Activated T-helper 1 cell treated with anti-CD3 and anti-CD28 coated beads, Interleukin-2, amount 50 U/mL, for 16 hours (primary cell): ENCODE measurements at places on chromosomes 2 and 18.
A peak's percentile ranks its signal among the peaks of the same experiment; 100 is the strongest.

DNA sequence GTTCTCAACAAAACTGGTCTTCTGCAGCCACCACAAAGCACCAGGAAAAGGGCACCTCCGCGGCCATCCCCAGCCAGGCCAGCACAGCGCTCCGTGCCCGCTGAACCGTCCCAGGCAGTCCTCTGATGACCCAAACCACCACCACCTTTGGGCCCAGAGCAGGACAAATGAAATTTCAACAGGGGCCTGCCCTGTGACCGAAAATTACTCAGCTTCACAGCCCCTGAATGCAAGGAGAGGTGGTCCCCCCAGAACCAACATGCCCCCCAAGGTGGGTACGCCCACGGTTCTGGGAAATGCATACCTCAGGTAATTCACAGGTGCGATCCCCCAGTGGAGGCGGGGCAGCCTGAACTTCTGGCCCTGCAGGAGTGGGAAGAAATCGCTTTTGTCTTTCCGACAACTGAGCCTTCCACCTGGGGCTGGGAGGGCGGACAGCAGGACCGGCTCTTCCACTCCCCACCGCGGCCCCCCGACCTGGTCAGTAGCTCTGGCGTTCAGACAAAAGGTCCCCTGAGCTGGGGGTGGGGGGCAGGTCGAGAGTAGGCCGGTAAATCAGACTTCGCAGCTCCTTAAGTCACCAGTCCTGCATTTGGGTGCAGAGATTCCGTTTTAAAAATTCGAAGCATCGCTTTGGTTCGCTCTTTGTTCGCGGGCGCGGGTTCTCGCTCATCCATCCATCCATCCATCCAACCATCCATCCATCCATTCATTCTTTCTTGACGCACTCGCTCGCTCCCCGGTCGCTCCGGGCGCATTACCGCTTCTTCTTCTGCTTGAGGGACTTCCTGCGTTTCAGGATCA, 1.4 kb downstream of the ARL4C start:
- DNase-seq = no peak

- DNase-seq = no peak
Measured at GRCh38 chr18:70442933-70443332, 154.1 kb downstream of the SOCS6 start.

GRCh38 chr18:9429662-9429993, 45.7 kb upstream of the RALBP1 start:
- DNase-seq = no peak

GRCh38 chr2:57862727-57863126, 183.9 kb upstream of the VRK2 start:
- no peak for DNase-seq

DNA sequence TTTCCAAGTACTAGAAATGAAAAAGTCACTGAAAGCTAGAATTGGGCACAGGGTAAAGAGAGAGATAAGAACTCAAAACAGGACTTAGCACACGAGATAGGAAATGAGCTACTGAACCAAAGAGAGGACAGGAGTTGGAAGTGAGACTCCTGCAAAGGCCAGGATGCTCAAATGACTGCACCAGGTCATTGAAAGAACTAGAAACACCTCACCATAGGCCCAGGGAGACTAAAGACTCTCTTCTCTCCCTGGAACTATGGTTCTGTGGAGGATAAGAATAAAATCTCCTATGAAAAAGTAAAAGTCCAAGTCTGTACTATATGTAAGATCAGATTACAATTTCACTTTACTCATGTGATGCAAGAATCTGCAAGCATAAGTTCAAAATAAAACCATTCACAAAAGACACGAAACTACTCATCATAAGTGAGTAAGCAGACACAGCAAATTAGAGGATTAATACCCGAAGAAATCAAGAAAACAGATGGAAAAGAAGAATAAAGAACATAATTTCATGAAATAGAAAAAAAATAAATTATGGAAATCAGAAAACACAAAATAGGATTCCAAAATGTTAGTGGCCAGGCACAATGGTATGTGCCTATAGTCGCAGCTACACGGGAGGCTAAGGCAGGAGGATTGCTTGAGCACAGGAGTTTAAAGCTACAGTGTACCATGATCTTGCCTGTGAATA, 6.5 kb downstream of the NBAS start:
- DNase-seq = no peak

DNA sequence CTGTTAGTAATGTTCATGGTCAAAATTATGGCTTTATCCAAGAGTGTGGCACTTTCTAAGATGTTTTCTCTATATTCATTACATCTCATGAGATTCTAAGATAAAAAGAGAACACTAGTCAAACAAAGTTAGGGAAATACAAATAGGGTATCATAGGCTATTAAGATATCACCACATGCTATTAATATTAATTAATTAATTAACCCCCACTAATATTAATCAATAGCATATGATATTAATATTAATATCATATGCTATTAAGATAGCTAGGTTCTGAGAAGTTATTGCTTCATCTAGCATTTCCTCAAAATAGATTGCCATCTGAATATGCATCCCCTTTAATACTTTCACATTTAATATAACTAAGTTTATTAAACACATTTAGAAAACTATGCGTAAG, 22.1 kb downstream of the DSG3 start:
- no peak for DNase-seq

- DNase-seq = no peak
Measured at GRCh38 chr2:3038636-3039035, 339.0 kb downstream of the EIPR1 start.

- no peak for DNase-seq
Measured at GRCh38 chr18:60563082-60563481, 190.5 kb upstream of the MC4R start.

DNA sequence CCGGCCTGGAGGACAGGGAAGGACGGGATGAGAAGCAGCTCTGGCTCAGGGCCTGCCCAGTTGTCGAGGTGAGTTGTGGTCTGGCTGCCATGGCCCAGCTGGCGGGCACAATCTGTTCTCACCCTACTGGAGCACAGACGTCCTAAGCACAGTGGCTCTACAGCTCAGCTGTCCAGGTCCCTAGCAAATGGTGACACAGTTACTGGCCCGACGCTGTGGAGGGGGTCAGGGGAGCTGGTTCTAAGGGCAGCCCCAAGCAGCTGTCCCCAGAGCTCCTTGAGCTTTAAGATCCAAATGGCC, 32.9 kb downstream of the KCNK3 start:
- no peak for DNase-seq

DNA sequence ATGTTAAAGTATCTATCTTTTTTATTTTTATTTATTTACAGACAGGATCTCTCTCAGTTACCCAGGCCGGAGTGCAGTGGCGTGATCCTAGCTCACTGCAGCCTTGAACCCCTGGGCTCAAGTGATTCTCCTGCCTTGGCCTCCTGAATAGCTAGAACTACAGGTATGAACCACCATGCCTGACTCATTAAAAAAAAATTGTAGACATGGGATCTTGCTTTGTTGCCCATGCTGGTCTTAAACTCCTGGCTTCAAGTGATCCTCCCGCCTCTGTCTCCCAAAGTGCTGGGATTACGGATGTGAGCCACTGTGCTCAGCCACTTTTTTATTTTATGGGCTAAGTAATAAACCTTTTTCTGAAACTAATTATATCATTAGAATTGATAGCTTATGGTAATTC, 7.1 kb downstream of the MFSD6 start:
- no peak for DNase-seq

DNA sequence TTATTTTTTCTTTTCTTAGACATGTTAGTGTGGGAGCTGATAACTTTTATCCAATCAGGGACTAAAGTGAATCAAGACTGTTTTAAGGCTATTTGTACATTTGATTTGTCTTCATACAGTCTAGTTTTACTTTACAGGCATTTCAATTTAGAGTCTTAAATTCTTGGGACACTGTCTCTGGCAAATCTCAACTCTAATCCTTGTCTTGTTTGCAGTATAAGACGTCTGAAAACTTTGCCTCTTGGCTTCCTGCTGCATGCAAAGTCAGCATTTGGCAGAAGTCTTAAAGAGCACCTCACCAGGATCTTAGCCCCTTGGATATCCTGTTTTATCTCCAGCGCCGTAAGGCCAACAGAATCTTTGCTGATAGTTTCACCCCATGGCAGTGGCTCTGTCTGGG, 30.3 kb downstream of the SPOPL start:
- DNase-seq = no peak

DNA sequence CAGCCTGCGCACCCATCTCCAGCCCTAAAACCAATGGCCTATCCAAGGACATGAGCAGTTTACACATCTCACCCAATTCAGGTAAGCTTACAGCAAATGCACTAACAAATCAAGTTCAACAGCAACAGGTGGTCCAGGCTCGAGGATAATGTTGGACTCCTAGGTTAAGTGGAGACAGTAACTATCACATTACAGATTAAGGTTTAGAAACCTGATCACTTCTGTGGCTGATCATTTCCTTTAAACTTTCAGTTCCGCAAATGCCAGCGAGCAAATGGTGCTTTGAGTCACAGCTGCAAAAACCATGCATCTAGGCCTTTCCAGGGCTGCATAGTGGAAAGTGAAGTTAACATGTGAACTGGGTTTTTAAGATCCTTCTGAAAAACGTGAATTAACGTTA, 259.4 kb downstream of the GBX2 start:
- no peak for DNase-seq

GRCh38 chr2:64488050-64488974, 34.4 kb downstream of the LGALSL start:
- DNase-seq = peak; percentile 63

GRCh38 chr2:1644427-1644826, 99.9 kb downstream of the PXDN start:
- no peak for DNase-seq

GRCh38 chr18:79847606-79848293, 50.0 kb downstream of the KCNG2 start:
- no peak for DNase-seq

GRCh38 chr2:75547345-75548035, 13.2 kb downstream of the EVA1A start:
- DNase-seq = no peak

GRCh38 chr18:36513556-36513955, 216.0 kb downstream of the FHOD3 start:
- no peak for DNase-seq

DNA sequence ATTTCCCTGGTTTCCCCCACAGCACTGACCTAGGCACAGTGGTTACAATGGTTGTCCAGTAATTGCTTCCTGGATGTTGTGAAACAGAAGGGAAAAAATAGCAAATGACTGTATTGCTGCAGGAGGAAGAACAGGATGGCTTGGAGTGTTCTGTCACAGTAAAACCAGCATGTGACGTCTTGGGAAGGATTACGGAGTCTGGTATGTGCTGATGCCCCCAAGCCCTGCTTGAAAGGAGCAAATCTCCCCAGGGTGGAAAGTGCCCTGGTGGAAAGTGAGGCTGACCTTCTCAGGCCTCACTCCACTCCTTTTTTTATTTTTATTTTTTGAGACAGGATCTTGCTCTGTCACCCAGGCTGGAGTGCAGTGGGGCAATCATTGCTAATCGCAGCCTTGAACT, 7.8 kb downstream of the RAB11FIP5 start:
- DNase-seq = no peak

GRCh38 chr2:191329841-191330240, 84.6 kb downstream of the MYO1B start:
- no peak for DNase-seq

DNA sequence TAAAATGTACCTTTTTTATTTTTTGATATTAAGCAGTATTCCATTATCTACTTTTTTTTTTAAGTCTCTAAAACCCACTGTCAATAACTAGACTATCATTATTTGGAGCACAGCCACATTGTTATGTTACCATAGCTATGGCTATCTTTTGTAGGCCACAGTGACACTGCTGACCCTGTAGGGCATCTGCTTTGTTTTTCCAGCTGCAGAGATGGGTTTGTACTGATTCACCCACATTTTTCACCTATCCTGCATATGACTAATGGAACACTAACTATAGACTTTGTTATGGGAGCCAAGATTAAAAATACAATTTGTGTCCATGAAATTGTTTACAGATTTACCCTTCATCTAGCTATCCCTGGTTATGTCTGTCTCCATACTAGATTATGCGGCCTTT, 21.6 kb upstream of the OTX1 start:
- no peak for DNase-seq

DNA sequence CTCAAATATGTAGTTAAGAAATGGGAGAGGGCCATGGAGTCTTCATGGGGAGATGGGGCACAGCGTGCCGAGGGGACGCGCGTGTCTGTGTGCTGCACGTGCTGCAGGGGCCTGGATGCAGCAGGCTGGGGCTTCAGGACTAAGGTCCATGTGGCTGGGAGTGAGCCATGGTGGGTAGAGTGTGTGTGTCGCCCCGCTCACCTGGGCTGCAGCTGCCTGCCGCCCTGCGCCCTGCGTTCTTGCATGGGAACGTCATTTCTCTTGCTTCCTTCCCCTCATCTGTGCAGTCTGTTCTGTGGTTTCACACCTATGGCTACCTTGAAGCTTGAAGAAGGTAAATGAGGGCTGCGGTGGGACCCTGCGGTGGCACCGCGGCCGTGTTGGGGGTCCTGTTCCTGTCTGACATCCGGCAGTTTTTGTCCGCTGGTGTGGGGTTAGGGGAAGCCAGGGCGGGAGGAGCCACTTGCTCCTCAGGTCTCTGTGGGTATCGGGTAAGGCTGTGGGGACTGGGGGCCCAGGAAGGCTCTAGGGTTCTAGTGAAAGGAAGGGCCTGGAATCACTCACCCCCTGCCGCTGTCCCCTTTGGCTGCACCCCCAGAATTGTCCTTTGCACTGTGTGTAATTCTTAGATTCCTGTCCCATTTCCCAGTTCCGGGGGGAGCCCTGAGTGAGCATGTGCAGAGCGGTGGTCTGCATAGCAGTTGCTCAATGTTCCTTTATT, 54.1 kb upstream of the HS6ST1 start:
- no peak for DNase-seq

DNA sequence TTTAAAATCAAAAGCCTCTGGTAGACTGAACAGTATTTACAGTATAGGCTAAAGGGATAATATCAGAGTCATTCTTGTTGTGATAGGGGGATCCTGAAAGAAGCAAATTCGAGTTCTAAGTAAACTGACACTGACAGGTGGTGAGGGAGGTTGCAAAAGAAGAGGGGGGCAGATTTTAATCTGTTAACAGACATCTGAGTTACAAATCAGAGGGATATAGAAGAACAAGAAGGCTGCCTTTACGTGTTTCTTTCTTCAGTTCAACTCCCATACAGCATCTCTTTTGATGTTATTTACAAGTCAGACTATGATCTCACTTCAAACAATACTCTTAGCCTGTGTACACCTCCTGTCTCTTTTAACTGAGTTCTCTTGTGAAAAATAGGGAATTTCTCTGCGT, 16.3 kb upstream of the ITGA4 start:
- DNase-seq = no peak

DNA sequence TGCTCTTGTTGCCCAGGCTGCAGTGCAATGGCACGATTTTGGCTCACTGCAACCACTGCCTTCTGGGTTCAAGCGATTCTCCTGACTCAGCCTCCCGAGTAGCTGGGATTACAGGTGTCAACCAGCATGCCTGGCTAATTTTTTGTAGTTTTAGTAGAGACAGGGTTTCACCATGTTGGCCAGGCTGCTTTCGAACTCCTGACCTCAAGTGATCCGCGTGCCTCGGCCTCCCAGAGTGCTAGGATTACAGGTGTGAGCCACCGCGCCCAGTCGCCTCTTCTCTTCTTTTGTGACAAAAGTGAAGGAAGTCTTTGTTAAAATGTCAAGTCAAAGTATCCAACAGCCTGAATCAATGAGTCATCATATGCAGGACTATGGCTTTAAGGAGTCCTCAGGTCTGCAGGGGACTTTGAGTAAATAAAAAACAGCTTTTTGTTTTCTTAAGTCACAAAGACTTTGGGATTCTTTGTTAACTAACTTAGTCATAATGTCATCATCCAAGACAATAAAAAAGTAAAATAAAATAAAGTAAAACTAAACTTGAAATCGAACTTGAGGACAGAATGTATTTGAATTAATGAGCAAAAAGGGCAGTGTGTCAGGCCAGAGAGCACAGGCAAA, 1153.2 kb downstream of the SUCLG1 start:
- no peak for DNase-seq

GRCh38 chr18:36814994-36815393, 13.8 kb downstream of the TPGS2 start:
- DNase-seq = no peak

- DNase-seq = no peak
Measured at GRCh38 chr18:26258711-26259110, 32.5 kb downstream of the TAF4B start.
